Dermis microvascular lymphatic vessel endothelial cell (primary cell): ENCODE measurements at places on chromosomes 5 and 9. TPM values are rescaled to one million over a fixed set of nuclear protein-coding genes. Genes with fewer than 3 reads are reported as not detected.

Gene LRRC26
- total RNA-seq: 0.13 TPM in 1 of 2 replicates, not detected in the other

Gene HTR1A
- not detected in 2 replicates for total RNA-seq

Gene S100Z
- total RNA-seq: not detected in 2 replicates

Gene PDE6A
- total RNA-seq: under 0.01 and 0.13 TPM in 2 replicates

Gene GLRA1
- not detected in 2 replicates for total RNA-seq

Gene NEUROG1
- total RNA-seq: not detected in 2 replicates

Gene CCDC171
- 0.25 and 0.26 TPM in 2 replicates for total RNA-seq

Gene PROP1
- total RNA-seq: not detected in 2 replicates

Gene DOCK8
- 3.3 and 4.4 TPM in 2 replicates for total RNA-seq

Gene OR1J2
- not detected in 2 replicates for total RNA-seq

Gene NRG2
- total RNA-seq: 0.51 and 0.77 TPM in 2 replicates

Gene NPR3
- total RNA-seq: 0.13 and 0.38 TPM in 2 replicates

Gene CDC23
- total RNA-seq: 28.5 and 29.7 TPM in 2 replicates

Gene PTGES
- 0.25 and 0.26 TPM in 2 replicates for total RNA-seq

Gene CARD9
- 0.13 and 0.26 TPM in 2 replicates for total RNA-seq

Gene TRIP13
- 8.7 and 19.4 TPM in 2 replicates for total RNA-seq

Gene DBH
- not detected in 2 replicates for total RNA-seq

Gene C5orf58
- total RNA-seq: not detected in 2 replicates

Gene SPAAR
- 0.76 and 2.8 TPM in 2 replicates for total RNA-seq

Gene SLC6A3
- not detected in 2 replicates for total RNA-seq

Gene PCDHGB1
- 0.39 and 1.1 TPM in 2 replicates for total RNA-seq

Gene KCNV2
- not detected in 2 replicates for total RNA-seq
